ENCODE measurements at places on chromosomes 3 and 15.

- DNase-seq, result no peak
Observed at GRCh38 chr3:123371859-123372685, 76.8 kb downstream of the ADCY5 start.

DNA sequence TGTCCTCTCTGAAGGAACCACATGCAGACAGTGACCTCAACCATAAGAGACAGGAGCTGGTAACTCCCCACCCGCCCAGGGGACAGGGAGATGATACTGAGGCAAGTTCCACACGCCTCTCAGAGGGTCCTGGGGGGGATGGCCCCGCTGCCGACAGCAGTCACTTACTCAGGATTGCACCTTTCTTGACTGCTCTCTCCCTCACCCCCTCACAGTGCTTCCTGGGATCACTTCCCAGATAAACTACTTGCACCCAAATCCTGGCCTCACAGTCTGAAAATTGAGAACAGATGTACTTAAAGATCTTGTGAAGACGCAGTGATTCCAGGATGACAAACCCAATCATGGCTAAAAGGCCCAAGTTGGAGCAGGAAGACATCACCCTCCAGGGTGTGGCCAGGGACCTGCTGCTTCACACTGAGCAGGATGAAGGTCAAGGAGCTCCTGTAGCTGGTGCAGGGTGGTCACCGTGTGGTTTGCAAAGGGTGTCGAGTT is 207.6 kb downstream of the ADAMTS17 start:
- no peak for DNase-seq

DNA sequence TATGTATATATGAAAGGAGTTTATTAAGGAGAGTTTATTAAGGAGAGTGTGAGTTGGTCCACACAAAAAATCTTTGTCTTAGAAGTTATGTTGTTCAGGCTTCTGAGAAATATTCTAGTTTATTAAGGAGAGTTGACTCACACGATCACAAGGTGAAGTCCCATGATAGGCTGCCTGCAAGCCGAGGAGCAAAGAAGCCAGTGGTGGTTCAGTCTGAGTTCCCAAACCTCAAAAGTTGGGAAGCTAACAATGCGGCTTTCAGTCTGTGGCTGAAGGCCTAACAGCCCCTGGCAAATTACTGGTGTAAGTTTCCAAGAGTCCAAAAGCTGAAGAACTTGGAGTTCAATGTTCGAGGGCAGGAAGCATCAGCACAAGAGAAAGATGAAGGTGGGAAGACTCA is 42.4 kb upstream of the DAZL start:
- no peak for DNase-seq

DNA sequence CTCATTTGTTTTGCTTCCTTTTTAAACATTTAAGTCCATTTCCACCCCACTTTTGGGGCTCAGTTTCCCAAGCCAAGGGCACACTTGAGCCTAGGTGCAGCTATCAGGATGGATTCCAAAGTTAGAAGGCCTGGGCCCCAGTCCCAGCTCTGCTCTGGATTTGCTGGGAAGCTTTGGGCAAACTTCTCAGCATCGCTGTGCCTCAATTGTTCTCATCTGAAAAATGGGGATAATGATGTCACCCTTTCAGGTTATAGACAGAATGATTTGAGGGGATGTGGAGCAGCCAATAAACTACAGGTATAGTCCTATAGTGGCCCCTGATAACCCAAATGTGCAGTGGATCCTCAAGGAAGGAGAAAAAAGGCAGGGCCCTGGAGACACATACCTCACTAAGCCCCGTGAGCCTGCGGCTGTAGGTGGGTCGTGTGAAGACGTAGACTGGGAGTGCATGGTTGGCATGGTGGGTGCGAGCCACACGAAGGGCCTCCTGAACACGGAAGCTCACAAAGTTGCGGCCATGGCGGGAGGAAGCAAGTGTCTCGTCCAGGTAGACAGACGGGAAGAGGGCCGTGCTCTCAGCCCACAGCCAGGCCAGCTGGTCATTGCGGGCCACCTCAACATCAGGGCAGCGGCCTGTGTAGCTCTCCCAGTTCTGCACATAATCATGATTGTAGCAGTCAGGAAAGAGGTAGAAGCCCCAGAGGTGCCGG is 3.2 kb downstream of the HYAL2 start:
- no peak for DNase-seq

GRCh38 chr3:13260259-13261103 is 159.6 kb downstream of the NUP210 start:
- DNase-seq, result no peak

GRCh38 chr15:56034514-56034913 is 41.1 kb upstream of the NEDD4 start:
- DNase-seq, result no peak

GRCh38 chr15:40061212-40061901 is 22.4 kb upstream of the SRP14 start:
- DNase-seq, result no peak

GRCh38 chr15:61309031-61309511 is 80.0 kb upstream of the RORA start:
- DNase-seq, result no peak

GRCh38 chr3:182392182-182392937 is 400.9 kb upstream of the ATP11B start:
- DNase-seq, result no peak

DNA sequence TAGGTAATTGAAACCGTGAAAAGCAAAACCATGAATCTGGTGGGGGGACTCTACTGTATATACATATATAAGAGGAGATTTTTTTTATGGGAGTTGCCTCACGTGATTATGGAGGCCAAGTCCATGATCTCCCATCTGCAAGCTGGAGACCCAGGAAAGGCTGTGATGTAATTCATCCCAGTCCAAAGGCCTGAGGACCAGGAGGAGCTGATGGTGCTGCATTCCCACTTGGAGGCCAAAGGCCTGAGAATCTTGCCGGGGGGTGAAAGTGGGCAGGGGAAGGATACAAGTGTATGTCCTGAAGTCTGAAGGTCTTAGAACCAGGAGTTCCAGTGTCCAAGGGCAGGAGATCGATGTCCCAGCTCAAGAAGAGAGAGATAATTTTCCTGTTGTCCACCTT is 37.1 kb upstream of the CEMIP start:
- no peak for DNase-seq

DNA sequence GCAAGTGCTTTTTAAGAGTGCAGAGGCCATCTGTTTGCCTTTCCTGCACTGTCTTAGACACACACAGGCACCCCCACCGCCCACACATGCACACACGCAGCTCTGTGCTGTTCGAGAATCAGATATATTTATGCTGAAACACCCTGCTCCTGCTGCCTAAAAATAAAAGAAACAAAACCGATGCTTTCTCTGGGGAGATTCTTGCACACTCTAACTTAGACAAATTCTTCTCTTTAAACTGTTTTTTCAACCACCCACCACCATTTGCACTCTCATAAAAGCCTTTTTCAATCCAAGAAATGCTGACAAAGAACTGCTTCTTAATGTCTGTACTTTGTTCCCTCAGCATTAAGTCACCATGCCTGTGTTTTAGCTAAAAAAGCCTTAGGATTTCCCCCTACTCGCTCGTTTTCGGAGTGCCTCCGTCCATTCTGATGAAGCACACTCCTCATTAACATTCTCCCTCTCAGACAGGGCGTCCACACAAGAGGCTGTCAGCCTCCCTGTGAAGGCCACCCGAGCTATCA is 26.2 kb downstream of the SLC12A8 start:
- peak; percentile 54 for DNase-seq

GRCh38 chr15:50107591-50108408 is 11.2 kb downstream of the ATP8B4 start:
- DNase-seq, result no peak

GRCh38 chr3:8767667-8768363 is 1.6 kb downstream of the OXTR start:
- no peak for DNase-seq

GRCh38 chr3:56302417-56302816 is 165.8 kb downstream of the ERC2 start:
- no peak for DNase-seq
